Stimulated activated CD8-positive, alpha-beta memory T cell treated with anti-CD3 and anti-CD28 coated beads, Interleukin-2, amount 100 ng/mL, for 1 hour (primary cell): ENCODE measurements at places on chromosomes 5 and 9.

DNA sequence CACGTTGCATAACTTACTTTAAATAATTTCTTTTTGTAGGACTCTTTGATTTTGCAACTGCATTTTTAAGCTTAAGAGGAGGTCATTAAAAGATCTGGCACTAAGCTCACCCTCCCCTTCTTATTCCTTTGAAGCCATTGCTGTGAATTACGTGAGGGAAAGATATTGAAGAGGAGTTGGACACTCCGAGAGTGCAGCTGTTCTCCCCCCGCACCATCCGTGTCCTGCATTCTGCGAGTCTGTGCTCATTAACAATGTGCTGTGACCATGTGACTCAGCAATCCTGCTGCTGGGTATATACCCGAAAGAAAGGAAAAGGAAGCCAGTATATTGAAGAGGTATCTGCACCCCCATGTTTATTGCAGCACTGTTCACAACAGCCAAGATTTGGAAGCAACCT is 40.0 kb downstream of the NXNL2 start:
- no peak for DNase-seq

DNA sequence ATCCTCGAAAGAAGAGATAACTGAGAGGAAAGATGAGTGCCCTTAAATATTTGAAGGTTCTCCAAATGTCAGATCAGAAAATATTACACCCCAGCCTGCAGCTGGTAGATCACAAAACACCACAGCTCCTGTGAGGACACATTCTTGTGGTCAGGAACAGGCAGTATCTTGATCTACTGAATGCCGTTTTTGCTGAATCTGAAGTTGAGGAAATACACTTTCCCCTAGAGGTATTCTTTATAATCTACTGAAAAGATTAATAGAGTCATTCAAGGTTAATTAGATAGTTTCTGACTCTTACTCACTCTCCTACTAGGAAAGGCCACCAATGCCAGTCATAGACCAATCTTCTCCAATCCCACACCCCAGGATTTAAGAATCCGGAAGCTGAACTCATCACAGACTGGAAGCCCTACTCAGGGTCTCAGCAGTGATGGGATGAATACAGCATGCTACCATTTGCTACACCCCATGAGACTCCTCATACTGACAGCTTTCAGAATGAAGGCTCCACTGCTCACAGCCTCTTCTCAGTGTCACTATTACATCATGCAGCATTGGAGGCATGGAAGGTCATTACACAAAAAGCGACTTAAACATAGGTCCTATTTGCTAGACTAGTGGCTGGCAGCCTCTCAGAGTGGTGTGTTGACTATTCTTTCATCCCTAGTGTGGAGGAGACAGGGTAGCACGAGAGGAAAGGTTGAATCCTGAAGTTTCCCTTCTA is 143.9 kb upstream of the SLC1A3 start:
- no peak for DNase-seq

DNA sequence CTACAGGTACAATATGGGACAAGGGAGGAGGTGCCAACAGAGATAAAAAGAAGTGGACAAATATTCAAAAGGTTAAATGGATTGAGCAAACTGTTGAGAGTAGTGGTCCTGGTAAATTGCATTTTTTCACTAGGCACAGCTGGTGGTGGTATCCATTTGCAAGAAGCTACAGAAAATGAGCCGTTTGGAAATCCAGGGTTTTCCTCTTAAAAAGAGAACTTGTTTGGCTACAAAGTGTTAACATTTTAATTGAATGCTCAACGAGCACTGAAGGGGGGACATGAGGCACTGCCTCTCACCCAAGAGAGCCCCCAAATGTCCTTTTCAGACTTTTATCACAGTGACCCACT is 491 bp upstream of the ZCCHC9 start:
- DNase-seq: no peak

DNA sequence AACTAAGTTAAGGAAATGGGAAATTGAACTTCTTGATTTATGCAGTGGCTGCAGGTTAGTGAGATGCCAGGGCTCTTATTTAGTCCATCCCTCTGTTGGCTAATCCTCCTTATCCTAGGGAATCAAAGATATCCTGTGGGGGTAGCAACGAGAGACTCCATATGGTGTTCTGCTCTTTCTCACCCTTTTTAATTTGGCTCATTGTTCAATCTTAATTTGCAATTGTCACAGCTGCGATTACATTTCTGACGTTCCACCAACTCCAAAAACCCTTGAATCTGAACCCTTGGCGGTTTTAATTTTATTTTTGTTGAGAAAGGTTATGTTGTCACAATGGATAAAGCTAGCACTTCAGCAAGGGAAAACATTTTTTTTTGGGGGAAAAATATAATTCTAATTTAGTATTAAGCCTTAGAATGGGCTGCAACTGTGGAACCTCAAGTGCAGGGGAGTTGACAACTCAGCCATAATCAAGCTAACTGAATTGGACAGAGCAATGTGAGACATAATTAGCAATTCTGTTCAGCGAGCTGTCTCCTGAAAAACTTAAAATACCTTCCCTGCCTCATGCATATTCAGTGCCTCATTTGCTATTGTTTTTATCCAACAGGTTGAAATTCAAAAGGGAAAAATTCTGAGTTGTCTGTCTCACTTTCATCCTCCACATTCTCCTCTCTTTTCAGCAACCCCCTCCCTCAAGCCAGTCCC is 91.3 kb downstream of the MAT2B start:
- DNase-seq: no peak

DNA sequence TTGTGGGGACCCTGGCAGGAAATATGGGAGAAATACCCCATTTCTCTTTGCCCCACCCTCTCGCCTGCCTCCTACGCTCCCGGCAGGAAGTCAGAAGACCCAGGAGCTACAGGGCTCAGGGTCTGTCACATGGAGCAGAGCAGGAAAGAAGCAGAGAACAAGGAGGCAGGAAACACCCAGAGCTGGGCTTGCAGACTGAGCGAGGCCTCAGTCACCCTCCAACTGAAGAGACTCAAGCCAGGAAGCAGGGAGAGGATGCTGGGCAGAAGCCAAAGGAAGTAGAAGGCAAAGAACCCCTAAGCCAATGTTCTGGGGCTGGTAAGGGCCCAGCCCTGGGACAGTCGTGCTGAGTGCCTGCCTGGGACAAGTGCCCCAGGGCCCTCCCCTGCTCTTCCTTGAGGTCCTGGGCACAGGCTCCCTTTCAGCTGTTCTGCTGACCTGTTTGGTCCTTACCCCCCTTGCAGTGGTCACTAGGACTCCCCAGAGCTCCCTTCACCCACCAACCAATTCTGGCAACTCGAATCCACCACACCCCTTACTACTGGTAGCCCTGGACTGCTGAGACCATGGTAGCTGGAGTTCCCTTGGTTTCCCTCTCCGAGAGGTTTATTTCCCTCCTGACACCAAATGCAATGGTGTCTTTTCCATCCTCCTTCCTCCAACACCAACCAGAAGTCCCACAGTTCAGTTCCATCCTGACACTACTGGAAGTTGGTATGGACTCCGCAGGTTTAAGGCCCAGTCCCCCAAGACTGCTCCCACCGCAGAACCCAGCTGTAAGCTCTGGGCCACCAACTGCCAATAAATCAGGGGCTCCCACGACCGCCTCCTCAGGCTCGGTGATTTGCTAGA is 157.5 kb downstream of the COL23A1 start:
- DNase-seq: no peak

GRCh38 chr5:131791866-131792265 is 5.0 kb downstream of the FNIP1 start:
- no peak for DNase-seq

- DNase-seq: no peak
Observed at GRCh38 chr9:129291041-129291501, 113.0 kb upstream of the IER5L start.

GRCh38 chr9:132578367-132578932 is 4.0 kb upstream of the BARHL1 start:
- DNase-seq: no peak

DNA sequence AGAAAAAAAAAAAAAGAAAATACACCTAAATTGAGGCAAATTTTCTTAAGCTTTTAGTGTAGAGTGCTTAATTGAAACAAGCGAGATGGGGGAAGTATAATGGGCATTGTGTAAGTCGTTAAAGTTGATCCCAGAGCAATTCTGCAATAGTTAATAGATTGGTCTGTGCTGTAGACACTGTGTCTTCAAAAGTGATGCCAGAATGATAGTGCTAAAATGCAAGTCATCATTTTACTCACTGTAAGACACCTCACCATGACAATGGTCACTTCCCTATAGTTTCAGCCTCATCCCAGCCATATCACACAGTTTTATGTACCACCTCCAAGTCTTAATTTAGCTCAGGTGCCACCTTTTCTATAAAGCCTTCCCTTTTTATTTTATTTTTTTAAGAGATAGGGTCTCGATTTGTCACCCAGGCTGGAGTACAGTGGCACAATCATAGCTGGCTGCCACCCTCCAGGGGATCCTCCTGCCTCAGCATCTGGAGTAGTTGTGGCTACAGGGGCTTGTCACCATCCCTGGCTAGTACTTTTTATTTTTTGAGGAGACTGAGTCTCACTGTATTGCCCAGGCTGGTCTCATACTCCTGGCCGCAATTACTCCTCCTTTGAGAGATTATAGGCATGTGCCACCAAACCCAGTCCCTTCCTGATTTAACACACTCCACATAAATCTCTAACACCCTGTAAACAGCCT is 6.2 kb downstream of the COX7C start:
- no peak for DNase-seq

GRCh38 chr5:174520420-174521396 is 203.7 kb upstream of the MSX2 start:
- DNase-seq: no peak

- no peak for DNase-seq
Observed at GRCh38 chr5:7517006-7517405, 121.1 kb downstream of the ADCY2 start.

DNA sequence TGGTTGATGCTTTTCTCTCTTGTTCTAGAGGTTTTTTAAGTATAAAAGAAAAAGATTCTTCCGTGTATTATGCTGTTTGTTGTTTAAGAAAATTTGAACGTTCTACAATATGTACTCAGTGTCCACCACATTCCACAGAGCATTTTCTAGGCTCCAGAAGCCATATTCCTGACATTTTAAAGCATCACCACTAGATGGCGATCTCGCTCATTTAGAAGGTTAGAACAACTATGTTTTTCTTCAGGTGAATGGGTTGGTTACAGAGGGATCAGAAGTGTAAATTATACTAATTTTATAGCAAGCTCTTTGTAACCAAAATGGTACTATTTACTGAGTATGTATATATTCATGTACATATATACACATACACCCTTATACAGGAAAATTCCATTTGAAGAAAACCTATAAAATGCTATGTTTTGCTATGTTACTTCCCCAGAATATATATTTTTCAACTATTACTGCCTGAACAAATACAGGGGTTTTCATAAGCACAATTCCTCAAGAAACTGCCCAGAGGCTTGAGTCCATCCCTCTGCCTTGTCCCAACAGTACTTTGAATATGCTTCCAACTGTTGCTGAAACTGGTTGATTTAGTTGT is 284.3 kb downstream of the CCDC171 start:
- DNase-seq: no peak

- DNase-seq: no peak
Observed at GRCh38 chr5:167709625-167710024, 581.8 kb upstream of the WWC1 start.

DNA sequence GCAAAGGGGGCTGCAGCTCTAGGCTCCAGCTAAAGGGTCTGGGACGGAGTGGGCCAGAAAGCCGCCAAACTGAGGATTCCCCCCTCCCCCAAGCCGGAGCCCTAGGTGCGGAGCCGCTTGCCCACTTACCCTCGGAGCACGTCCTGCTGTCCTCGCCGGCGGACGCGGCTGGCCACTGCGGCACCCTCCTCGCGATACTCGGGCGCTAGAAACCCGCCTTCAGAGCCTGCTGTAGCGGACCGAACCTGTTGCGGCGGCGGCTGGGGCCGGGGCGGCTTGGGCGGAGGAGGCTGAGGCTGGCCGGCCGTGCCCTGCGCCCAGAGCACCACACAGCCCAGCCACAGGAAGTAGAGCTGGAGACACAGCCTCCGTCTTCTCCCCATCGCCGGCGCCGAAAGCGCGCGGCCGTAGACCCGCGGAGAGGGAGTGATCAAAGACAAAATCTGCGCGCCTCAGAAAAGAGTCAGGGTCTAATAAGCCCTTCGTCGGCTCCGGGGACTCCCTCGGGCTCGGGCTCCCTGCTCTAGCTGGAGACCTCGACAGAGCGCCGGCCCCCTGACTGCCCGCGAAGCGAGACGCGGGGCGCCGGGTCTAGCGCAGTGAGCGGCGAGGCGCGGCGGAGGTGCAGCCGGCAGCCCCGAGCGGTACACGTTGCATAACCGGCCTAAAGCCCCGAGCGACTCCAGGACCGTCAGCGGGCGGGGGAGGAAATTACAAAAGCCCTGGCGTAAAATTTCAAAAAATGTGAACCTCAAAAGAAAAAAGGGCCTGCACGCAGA is 635 bp downstream of the FBN2 start:
- no peak for DNase-seq
